ENCODE measurements at places on chromosomes 11 and 22. TPM values are rescaled to one million over a fixed set of nuclear protein-coding genes. Genes with fewer than 3 reads are reported as not detected.

NCAM1 gene
- 16.5 TPM for total RNA-seq

NECTIN1 gene
- total RNA-seq = 15.0 TPM

C11orf54 gene
- 30.5 TPM for total RNA-seq

OR51B5 gene
- total RNA-seq = not detected

MS4A6E gene
- not detected for total RNA-seq

SLC25A22 gene
- total RNA-seq = 17.1 TPM

JHY gene
- total RNA-seq = 3.6 TPM

PPM1F gene
- 27.0 TPM for total RNA-seq

GRCh38 chr22:40330086-40330485 lies 16.2 kb upstream of the ADSL start:
- DNase-seq = no peak

DNA sequence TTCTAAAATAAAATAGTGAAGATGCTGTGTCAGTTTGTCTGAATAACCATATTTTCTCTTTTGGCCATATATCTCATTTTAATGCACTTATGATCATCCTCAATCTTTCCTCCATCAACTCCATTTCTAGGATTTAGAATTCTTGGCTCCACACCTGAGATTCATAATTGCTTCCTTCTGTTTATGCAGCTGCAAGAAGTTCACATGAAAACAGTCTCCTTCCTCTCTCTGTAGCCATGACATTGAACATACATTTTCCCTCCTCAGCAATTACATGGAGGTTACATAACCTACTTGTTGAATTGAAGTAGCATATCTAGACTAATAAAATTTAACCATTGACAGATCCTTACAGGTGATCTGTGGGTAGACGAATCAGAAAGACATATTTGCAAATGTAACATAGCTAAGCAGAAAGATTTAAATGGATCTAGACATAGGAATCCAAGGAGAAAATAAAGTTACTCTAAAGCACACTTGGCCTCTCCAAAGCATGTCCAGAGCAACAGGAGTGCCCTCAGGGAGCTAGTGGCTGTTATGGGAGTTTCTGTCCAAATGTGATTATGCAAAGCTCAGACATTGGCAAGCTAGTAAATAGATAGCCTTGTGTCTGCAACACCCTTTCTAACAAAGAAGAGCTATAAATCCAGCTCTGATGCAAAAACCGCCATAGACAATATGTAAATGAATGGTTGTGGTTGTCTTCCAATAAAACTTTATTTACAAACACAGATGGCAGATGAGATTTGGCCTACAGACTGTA lies 119.9 kb upstream of the MPPED2 start:
- DNase-seq = no peak

DNA sequence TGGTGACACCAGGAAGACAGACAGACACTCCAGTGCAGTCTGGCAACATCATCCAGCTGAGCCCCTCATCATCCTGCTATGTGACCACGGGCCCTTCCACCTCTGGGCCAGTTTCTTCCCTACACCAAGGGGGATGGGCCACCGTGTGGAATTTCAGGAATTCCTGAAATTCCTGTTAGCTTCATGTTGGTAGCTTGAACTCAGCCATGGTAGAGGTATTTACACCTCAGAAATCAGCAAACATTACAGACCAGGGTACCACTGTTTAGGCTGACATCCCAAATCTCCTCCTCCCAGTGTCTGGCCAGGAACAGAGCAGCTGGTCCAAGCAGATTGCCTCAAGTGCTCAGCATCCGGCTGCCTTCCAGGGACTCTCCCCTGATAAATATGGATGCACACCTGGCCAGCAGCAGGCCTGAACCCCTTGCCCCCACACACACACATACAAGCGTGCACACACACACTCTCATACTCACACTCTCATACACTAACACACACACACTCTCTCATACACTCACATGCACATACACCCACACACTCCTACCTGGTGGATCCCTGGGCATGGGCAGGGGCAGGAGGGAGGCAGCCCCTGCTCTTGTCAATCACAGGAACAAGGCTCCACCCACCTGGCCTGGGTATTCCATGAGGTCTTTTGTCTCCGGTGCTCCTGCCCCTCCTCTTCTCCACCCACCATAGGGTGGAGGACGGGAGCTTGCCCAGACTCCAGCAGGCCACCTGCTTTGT lies 85.2 kb downstream of the BUD13 start:
- no peak for DNase-seq

GRCh38 chr11:108221911-108222573 lies 396 bp downstream of the NPAT start:
- no peak for DNase-seq

DNA sequence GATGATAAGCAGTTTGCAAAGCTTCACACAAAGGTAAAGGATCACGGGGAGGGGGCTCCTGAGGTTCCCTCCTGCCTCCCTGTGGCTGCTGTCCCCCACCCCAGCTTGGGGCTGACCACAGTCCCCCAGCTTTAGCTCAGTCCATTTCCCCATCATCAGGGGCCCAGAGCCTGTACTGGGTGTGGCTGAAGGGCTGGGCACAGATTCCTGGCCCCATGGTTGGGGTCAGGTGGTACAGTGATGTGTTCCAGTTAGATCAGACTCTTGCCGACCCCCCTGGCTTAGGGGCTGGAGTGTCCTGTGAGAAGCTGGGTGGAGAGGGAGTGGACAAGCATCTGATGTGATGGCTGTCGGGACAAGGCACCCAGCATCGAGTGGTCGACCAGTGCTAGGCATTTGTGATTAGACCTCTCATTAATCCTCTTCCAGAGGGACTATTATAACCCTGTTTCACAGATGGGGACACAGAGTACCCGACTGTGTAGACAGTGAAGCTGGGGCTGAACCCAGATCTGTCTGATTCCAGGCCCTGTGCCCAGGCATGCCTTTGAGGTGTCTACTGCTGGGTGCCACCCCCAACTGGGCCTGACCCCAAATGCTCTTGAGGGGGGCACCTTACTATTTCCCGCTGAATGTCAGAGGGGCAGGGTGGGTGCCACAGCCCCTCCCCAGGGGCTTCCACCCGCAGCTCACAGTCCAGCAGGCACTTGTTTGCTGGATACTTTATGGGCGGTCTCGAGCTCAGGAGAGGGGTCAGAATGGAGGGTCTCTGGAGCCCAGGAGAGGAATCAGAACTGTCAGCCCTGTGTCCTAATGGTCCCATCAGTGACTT lies 4.3 kb downstream of the SHANK3 start:
- DNase-seq = no peak

DNA sequence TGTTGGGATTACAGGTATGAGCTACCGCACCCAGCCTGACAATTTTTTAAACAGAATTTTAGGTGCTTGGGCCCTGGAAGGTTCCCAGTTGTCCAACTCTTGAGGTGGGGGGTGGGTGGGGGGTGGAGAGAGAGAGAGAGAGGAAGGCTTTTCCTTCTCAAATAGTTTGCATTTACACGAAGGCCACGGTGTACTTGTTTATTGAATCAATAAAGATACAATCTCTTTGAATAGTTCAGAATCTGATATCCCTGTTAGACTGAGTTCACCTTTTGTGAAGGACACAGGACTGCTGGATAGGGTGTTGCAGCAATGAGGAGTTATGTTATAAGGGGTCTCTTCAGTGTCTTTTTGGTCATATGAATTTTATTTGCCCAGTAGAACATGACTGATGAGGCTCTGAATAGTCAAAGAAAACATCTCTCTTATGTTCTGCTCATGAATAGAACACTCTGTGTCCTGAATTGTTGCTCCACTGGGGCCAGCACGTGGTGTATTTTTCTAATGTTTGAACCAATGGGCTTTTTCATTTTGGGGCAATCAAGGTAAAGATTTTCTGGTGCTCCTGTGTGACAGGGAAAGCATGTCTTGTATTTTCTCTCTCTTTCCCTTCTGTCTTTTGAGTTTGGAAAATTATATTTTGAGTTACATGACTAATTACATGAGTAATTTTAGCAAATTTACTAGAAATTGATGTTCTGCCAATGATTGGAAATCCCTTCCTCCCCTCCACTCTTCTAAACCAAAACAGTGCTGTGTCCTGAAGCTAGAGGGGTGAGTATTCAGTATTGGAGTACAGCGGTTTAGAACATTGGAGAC lies 61.7 kb downstream of the PTPRJ start:
- no peak for DNase-seq

GRCh38 chr11:30553521-30554110 lies 32.5 kb downstream of the MPPED2 start:
- no peak for DNase-seq

- no peak for DNase-seq
These were observed 936.2 kb upstream of the CHORDC1 start for GRCh38 chr11:91158891-91159537.

GRCh38 chr11:113674397-113674685 lies 31.8 kb downstream of the TMPRSS5 start:
- no peak for DNase-seq

DNA sequence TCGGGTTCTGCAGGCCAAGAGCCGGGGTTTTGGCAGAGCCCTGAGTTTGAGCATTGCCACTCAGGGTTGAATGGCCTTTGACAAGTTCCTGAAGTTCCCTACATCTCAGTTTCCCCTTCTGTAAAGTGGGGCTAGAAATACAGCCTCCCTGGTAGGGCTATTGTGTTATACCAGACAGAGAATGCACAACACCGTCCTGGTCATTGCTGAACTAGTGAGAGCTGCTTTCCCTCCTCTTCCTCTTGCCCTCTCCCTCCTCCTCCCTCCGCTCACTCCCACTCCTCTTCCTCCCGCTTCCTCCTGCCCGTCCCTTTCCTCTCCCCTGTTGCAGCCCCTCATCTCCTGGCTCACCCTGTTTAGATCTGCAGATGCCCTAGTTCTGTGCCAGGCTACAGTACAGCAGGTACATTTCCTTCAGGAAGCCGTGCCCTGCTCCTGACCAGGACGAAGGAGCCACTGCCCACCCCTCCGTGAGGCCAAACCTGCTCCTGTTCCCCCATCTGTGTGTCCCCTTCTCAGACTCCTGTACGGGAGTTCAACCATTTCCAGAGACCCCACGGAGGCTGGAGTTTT lies 91.5 kb upstream of the SHANK2 start:
- no peak for DNase-seq

- no peak for DNase-seq
These were observed 11.9 kb upstream of the PRG2 start for GRCh38 chr11:57402188-57403002.

Measured in kidney epithelial cell (primary cell).